ENCODE measurements at places on chromosomes 1 and 21.

DNA sequence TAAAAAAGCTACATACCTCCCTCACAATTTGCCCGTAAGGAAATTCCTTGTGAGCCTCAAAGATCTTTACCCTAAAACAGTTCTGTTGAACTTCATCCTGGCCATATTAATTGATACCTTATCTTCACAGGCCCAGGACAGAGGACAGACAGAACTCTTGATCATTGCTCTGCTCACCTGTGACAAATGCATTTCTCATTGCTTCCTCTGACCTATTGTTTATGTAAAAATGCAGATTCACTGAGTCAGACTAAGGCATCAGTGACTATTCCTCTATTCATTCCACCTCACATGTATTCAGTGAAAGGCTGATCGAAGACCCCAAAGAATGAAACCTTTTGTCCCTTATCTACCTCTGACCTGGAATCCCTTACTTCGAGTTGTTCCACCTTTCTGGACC lies 61.0 kb downstream of the BACH1 start:
- DNase-seq = no peak

- no peak for DNase-seq
Measured at GRCh38 chr21:45080639-45081414, 6.4 kb downstream of the ADARB1 start.

DNA sequence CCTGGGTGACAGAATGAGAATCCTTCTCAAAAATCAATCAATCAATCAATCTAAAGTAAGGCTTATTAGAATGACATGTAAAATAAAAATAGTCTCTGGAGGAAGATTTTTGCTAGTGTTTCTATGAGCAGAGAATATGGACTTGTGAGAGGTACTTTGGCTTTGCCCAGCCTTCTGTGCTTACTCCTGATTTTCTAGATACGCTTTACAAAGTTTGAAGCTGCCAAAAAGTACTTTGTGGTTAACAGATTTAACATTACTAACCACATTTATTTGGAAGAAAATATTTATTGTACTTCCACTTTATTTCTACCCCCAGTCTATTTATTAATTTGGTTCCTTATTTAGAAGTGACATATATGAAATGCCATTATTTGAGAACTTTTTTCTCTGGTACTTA lies 41.0 kb downstream of the CEP350 start:
- DNase-seq = no peak

DNA sequence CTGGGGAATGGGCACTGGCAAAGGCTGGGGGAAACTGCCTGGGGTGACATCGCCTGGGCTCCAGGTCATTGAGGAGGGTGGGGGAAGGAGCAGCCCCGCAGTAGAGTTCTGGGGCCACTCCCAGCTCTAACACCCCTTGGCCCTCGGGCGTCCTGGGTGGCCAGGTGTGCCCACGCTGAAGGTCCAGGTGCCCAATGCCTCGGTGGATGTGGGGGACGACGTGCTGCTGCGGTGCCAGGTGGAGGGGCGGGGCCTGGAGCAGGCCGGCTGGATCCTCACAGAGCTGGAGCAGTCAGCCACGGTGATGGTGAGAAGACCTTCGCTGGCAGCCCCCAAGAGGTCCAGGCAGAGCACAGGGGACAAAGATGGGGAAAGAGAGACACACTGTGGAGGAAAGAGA lies 7.7 kb downstream of the NTRK1 start:
- no peak for DNase-seq

- DNase-seq = no peak
Measured at GRCh38 chr1:1357871-1358432, 403 bp downstream of the MXRA8 start.

DNA sequence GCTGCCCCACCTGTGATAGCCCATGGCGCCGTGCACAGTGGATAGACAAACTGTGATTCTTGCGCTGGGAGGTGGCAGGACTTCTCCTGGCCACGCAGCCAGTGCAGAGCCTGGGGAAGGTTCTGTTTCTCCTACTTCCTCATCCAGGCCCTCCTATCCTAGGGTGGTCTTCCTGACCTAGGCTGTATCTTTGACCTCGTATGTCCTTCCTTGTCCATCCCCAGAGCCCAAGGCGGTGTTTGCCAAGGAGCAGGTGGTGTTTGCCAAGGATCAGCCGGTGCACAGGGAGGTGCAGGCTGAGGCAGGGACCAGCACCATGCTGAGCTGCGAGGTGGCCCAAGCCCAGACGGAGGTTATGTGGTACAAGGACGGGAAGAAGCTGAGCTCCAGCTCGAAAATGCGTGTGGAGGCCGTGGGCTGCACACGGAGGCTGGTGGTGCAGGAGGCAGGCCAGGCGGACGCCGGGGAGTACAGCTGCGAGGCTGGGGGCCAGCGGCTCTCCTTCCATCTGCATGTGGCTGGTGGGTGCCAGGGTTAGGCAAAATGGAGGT lies 63.9 kb downstream of the OBSCN start:
- DNase-seq = no peak

DNA sequence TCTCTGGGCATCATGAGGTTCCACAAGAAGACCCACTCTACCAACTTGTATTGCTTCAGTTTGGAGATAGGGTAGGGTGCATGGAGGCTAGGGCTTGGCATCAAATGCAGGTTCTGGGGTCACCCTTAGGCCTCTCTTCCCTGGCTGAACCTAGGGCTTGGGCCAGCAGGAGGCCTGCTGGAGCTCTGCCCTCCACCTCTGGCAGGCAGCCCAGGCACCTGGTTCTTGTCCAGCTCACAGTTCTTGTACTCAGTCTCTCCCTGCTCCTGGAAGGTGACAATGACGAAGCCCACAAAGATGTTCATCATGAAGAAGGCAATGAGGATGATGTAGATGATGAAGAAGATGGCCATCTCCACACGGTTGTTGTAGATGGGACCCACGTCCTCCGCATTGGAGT lies 37.5 kb upstream of the KIF21B start:
- DNase-seq = no peak

DNA sequence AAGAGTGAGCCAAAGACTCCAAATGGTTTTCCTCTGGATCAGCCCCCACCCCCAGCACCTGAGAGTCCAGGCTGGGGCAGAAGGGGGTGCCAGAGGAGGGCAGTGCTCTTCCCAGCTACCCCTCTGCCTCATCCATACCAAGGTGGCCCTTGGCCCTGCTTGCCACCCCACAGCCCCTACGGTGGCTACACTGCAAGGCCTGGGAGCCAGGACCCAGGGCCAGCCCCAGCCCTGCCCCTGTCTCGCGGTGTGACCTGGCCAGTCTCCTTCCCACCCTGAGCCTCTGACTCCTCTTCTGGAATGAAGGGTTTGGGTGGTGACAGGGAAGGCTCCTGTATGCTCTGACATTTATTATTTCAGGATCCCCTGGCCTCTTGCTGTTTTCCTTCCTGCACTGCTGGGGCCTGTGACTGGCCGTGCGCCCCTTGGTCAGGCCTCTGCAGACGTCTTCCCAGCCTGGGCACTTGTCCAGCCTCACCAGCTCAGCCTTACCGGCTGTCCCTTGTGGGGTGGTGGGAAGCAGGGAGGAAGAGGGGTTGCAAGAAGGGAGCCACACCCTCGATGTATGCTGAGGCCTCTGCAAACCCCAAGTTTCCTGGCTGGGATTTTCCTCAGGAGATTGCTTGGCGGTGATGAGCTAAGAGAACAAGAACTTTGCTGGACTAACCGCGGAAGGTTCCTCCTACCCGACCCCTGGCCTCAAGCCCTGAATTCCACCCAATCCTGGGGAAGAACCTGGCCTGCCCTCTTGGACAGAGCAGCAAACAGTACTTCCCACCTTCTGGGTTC lies 13.5 kb downstream of the ASAP3 start:
- no peak for DNase-seq

- DNase-seq = no peak
Measured at GRCh38 chr1:174197547-174197946, 38.2 kb downstream of the RABGAP1L start.

DNA sequence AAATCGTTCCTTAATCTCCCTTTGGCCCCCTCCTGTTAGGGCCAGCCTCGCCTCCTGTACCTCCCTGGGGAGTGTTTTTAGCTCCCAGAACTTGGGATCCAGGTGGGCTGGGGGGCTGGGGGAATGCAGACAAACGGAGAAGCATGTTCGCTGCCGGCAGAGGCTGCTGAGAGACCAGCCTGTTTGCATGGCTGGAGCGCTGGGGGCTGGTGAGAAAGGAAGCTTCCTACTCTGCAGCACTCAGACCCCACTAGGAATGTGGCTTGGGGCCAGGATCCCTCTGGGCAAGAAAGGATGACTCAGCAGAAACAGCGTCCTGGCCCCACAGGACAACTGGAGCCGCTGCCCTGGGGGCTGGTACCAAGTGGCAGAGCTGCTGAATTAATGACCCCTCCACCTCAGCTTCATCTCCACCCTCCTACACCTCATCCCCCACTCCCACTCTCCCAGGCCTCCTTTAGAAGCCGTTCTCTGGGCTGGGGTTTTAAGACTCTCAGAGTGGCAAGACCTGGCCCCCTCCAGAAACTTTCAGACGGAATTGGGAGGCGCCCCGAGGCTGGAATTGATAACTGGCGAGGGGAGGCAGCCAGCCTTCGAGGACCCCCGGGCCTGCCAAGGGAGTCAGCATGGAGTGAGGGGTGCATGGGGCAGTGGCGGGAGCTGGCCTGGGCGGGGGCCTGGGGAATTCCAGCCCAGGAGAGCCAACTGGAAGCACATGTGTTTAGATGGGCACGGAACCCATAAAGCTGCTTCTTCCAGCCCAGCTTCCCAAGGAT lies 28.5 kb upstream of the EPS8L3 start:
- DNase-seq = no peak

- no peak for DNase-seq
Measured at GRCh38 chr1:77459881-77460280, 178.1 kb downstream of the AK5 start.

GRCh38 chr1:233627823-233628222 lies 13.9 kb downstream of the KCNK1 start:
- DNase-seq = no peak

GRCh38 chr1:160623862-160624261 lies 23.0 kb downstream of the SLAMF1 start:
- no peak for DNase-seq

GRCh38 chr1:157114183-157115121 lies 14.8 kb upstream of the ETV3L start:
- DNase-seq = no peak

GRCh38 chr1:57782357-57782756 lies 358.5 kb upstream of the DAB1 start:
- DNase-seq = no peak

DNA sequence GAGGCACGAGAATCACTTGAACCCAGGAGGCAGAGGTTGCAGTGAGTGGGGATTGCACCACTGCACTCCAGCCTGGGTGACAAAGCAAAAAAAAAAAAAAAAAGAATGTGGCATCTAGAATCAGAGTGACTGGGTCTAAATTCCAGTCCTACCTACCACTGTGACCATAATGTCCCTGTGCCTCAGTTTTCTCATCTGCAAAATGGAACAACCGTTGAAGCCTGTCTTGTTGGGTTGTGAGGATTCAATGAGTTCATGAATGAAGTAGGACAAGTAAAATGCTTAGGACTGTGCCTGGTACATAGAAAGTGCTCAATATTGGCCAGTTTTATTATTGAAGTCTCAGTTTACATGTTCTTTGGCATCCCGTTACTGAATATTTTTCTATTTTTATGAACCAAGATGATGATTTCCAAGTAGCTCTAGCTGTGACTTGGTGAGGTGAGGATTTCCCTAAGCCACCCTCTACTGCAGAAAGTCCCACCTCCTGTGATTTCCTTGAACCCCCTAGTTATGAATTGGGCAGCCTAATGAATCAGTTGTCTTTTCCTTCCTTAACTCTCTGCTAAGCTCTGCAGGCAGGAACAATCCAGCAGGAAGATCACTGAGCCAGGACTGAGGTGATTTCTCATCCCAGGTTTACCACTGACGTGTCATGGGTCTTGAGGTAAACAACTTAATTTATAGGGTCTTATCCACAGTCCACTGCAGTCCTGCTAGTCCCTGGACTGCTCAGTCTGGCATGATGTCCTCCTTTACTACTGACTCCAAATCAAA lies 18.9 kb upstream of the MEAF6 start:
- no peak for DNase-seq

DNA sequence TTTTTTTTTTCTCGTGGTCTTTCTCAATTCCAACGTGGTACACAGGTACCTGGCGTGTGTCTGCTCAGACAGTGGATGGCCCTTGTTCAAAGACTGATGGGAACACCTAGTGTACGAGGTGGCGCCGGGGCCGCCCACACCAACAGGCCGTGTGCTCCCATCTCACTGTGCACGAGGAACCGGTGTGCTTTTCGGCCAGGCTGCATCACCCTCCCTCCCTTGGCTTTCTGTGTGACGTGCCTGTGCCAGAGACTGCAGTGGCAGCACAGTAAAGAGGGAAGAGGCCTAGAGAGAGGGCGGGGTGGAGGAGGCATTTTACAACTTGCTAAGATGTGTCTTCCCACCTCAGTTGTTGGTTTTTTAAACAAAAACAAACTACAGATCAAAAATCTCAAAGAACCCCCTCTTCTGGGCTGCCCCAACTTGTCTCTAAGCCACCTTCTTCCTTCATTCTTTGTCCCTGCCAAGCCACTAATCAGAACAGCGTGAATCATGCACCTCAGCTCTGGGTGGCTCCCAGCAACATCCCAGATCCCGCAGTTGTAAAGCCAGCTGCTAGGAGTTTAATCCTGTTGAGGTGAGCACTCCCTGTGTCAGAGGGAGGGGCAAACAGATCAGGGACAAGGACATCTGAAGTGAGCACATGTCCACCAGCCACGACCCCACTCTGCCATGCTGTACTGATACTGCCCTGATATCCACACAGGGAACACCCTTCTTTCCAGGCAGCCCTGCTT lies 20.7 kb downstream of the IRF2BP2 start:
- DNase-seq = no peak

DNA sequence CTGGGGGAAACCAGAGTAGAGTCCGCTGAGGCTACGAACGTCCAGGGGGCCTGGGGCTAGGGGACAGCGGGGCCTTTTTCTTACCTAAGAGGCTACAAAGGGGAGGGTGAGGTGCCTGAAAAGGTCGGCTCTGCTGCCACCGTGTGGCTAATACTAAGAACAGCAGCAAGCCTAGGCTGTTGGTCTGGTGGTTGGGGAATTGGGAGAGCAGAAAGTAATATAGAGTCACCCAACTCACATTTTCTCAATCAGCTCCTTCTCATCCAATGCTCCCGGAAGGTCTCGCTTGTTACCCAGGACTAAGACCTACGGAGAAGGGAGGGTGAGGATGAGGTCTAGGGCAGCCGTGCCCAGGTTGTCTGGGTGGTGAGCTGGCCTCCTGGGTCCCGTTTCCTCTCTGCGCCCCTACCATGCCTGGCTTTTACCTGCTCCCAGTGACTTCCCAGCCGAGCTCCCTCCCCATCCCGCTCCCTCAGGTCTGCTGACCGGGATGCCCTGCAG lies 9.3 kb downstream of the ARL8A start:
- DNase-seq = peak; percentile 43

- no peak for DNase-seq
Measured at GRCh38 chr1:20058531-20058930, 11.5 kb upstream of the PLA2G5 start.

DNA sequence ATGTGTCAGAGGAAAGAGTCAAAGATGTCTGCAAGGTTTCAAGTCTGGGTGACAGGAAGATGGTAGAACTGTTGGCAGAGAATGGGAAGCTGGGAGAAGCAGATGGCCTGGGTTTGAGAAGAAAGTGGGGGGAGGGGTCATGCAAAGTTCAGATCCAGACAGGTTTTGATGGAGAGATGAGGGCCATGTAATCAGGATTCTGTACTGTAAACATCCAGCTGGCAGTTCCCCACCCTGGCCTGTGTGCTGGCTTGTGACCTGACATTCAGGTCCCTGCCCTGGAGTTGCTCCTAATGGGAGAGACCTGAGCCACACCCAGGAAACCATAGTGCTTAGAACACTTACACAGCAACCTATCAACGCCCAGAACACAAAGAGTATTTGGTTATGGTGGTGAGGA lies 15.6 kb upstream of the ETV3 start:
- no peak for DNase-seq

GRCh38 chr1:64163970-64164369 lies 39.5 kb upstream of the UBE2U start:
- DNase-seq = no peak

- no peak for DNase-seq
Measured at GRCh38 chr1:64000021-64000420, 203.4 kb upstream of the UBE2U start.

Data from NCI-H1048 (cell line).